ENCODE measurements at places on chromosomes 3 and 15.

DNA sequence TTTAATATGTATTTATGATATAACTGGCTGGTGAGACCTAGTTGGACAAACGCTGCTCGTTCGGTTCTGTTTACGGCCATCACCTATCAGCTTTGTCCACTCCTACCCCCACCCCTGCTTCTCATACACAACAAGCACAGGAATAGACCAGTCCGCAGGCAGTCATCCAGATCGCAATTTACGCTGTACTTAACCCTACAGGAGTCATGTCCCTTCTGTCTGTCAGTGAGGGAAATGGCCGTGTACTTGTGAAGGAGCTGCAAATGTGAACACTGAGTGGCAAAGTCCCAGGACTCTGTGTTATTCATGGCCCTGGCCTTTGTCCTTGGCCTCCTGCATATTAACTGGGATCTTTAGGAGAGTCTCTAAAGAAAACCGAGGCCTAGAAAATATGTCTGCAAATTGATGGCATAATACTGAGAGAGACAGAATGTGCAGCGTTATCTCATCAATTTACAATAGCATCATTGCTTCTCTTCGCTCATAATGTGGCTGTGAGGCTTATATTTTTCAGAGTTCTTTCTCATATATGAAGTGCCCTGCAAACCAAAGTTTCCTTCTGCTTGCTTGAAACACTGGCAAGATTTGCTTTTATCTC lies 7.2 kb upstream of the ABHD10 start:
- DNase-seq, result no peak

- no peak for DNase-seq
Measured at GRCh38 chr3:65745306-65745705, 293.4 kb downstream of the MAGI1 start.

DNA sequence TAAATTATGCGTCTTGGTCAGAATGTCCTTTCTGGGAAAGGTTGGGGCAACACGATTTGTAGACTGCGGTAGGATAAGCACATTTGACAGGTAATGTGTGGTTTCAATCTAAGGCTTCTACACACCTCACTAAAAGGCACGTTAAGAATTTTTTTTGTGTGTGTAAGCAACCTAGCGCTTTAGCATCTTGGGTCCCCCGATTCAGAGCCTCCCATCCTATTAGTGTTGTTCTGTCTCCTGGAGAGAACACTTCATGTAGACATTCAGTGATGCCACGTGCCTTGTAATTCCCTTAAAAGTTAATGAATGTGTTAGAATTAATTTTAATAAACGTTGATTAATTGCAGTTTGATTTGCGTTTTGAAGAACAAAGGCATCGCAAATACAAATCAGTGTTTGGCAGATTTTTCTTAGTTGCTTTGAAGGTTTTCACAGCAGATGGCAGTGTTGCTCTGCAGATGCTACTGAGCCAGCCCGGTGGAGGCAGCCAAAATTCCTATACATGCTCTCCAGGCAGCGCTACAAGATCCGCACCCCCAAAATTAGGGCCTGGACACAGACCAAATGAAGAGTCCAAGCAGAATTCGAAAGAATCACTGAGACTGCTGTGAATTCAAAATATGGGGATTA lies 63.5 kb downstream of the OTOL1 start:
- no peak for DNase-seq

DNA sequence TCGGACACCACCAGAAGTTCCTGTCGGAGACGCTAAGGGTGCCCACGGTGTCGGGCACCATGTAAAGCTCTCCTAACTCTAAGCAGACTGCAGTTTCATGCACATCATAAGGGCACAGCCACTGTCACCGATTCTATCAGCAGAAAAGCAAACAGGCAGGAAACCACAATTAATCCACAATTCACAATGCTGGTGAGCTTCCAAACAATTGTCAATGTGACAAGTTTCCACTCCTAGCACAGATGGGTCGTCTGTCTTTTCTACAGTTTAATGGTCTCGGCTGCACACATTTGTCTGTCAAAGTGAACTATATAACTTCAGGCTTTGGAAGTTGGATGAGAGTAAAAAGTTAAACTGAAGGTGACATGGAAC lies 8.8 kb upstream of the OCA2 start:
- no peak for DNase-seq

DNA sequence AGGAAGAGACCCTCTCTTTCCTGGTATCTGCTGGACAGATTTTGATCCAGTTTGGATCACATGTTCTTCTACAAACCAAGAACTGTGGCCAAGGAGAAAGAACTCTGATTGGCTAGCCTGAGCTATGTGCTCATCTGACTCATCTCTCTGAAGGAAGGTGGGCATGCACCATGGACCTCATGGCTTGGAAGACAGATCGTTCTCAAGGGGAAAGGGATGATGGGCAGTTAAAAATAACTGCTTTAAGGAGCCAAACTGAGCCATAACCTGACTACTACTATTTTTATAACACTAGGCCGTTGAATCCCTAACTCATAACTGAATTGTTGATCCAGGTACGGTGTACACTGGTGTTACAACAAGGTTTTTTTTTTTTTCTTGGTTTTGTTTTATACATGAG lies 112.4 kb downstream of the B3GALNT1 start:
- no peak for DNase-seq

GRCh38 chr3:188353426-188353825 lies 199.5 kb downstream of the LPP start:
- no peak for DNase-seq

DNA sequence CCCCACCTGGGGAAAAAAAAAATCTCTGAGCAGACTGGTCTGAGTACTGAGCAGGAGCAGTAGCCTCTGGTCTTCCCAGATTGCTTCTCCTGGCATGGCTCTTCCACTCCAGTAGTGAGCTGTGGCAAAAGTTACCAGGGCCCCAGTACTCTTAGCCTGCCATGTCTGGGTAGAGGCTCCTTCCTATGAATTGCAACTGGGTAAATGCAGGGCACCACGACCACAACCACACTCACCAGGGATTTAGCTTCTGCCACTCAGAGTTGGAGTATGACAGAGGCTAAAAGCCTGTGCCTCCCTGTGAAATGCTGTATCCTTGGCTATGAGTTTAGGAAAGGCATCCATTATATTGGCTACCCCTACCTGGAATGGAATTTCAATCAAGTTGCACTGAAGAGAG lies 67.9 kb upstream of the CCDC54 start:
- DNase-seq, result no peak

- DNase-seq, result no peak
Measured at GRCh38 chr3:151085889-151086483, 522 bp downstream of the MED12L start.

DNA sequence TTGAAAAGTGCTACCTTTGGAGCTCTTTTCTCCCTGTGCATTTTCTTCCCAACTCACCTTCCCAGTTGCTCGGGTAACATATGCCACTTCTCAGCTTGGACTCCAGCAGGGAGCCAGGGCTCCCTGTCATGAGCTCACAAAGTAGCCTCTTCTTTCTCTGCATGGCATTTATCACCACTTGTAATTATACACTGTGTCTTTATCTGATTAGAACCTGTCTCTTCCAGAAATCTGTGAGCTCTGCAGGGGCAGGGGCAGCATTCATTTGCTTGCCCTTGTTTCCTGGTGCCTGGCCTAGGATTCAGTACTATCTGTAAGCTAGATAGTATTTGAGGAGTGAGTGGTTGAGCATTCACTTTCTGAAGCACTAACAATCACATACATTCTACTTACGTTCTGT lies 100.9 kb downstream of the CLSTN2 start:
- DNase-seq, result no peak

- no peak for DNase-seq
Measured at GRCh38 chr15:42344763-42345162, 14.5 kb upstream of the CAPN3 start.

GRCh38 chr3:105821433-105821832 lies 47.4 kb downstream of the CBLB start:
- DNase-seq, result no peak

Data from stimulated activated CD8-positive, alpha-beta memory T cell treated with anti-CD3 and anti-CD28 coated beads, Interleukin-4, amount 100 ng/mL, for 1 hour (primary cell).